NCI-H2171 (cell line): ENCODE measurements at places on chromosomes 1 and 21.
A peak's percentile ranks its signal among the peaks of the same experiment; 100 is the strongest.

- no peak for DNase-seq
Measured at GRCh38 chr21:34182436-34182835, 109.1 kb downstream of the MRPS6 start.

GRCh38 chr21:24840287-24840686 lies 767.0 kb downstream of the MRPL39 start:
- no peak for DNase-seq

DNA sequence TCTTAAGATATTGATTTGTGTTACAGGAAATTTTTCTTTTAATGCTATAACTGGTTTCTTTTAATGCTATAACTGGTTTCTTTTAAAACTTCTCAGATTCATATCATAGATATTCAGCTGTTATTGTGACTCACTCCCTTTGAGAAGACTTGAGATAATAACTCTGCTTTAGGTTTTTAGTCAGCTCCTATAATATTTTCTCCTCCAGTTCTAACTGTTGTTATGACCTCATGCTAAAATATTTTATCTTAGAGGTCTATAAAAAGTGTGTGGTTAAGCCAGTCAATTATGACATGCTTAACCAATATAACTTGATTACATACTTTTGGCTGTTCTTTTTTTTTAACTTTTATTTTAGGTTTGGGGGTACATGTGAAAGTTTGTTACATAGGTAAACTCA lies 280.2 kb downstream of the PTGER3 start:
- no peak for DNase-seq

DNA sequence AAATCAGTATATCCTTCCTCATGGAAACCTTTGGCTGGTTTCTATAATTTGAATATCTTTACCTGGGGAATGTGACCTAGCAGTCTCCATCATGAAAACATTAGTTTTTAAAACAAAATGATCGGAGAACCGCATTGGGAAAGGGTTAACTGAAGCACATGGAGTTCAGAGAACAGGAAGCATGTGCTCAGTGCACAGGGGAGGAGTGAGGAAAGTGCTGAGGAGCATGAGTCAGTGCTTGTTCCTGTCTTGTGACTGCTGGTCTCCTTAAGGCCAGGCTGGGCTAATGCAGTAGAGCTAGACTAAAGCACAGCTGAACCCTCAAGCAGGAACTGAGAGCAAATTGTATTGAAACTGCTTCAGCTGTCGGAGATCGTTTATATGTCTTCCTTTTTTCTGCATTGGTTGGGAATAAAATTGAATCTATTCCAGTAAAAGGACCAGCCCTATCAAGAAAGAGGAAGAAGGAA lies 5.8 kb downstream of the IFI16 start:
- DNase-seq, result no peak

- peak; percentile 49 for DNase-seq
Measured at GRCh38 chr1:77281491-77282186, at the start of gene AK5. Gene AK5 (plus strand): TSS chr1:77282019. CDS start chr1:77282314, 295 bp downstream.

DNA sequence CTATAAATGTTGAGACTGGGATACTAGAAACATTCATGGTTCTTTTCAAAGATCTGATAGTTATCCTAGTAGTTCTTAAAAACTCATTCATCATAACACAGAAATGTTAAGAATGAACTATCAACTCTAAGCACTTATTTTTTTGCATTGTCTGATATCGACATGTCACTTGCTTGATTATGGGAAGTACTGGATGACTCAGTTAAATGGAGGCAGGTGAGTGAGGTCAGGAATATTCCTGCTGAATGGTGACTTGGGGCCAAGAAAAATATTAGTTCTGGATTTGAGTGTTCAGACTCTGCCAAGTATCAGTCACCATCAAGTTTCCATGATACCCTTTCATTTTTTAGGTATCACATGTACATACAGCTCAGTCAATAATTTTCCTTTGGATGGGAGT lies 63.6 kb downstream of the NEK7 start:
- DNase-seq, result no peak

DNA sequence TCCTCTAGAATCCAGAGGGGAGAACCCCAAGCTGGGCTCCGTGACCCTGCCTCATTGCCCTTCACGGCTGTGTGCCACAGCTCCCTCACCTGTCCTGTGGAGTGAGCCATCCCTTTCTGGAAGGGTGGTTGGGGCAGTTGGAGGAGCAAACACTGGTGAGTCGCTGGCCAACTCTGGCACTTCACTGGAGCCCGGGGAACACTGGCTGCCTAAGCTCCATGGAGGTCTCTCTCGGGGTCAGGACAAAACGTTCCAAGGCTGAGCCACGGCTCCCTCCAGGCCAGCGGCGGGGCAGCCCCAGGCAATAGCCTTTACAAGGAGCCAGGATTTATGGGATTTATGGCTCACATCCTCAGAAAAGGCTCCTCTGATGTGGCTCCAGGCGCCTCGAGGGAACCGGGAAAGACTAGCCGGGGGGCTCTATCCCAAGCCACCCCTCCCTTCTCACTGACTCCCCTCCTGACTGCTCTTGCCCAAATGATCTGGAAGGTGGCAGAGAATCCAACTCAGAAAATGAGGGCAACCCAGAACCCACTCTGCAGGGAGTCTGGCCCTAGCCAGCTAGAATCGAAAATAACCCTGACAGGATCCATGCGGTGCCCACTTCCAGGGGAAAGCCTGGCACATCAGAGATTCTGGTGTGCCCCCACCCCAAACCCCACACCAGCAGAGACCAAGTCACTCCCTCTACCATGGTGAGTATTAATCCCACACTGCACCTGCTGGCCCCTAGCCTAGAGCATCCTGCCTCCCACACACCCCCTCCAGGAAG lies 75.2 kb downstream of the GLIS1 start:
- DNase-seq, result no peak

DNA sequence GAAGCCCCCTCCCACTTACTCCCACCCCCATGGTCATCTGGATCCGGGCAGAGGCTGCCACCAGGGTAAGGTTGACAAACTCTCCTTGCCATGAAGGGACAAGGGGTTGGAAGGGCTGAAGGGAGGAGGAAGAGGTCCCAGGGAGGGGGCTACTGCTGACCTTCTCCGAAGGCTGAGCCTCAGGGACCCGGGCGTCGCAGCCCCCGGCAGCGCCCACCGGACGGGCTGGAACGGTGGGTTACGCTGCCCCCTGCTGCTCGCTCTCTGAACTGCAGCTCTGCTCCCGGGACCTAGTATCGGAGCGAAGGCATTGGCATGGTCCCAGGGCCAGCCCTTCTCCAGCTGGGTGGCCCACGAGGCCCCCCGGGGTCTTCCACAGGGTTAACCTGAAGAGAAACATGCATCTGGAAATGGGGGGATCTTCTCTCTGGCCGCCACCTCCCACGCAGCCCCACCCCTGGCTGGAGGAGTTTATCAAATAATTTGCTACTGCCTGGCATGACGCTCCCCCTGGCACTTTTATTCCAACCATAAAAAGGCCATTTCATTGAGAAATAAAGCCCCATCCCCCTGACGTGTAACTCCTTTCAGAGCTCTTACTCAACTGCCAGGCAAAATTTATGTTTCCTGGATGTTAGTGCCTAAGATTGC lies 70.4 kb upstream of the TARDBP start:
- no peak for DNase-seq

DNA sequence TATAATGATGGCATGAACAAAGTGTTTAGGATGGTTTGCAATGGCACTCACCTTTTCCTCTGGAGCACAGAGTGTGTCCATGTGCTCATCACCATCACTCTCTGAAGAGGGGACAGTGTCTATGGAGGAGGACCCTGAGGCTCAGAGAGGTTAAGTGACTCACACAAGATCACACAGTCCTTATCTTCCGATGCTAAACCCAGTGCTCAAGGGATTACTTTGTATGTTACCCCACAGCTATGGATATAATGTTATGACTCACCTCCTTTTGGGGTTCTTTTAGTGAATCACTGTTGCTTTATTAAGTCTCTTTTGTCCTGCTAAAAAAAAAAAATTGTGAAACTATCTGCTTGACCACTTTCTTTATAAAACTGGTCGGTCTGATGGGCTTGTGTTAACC lies 67.6 kb downstream of the TENT5C start:
- no peak for DNase-seq

GRCh38 chr1:180542113-180542837 lies 16.5 kb upstream of the OVAAL start:
- no peak for DNase-seq
